ENCODE measurements at places on chromosomes 12 and 14.

DNA sequence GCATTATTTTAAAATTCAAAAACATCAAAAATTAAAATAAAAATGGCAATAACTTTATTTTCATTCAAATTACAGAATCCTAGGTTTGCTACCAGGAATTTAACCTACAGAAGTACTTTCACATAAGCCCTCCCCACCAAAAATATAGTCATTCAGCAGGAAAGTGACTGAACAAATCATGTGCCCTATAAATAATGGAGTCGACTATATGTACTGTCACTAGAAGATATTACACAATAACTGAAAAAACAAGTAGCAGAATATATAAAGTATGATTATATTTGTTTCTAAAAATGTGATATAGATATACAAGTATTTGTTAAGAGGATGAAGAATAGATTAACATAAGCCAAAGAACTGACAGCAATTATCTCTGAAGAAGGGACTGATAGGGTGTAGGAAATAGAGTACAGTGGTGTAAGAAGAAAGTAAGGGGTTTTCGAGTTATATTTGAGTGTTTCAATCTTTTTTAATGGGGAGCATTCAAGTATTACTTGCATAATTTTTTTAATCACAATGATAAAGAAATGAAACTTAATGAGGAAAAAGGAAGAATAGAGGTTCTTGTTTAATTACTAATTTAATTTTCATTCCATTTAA, 7.9 kb downstream of the C2CD5 start:
- peak; percentile 29 for DNase-seq

DNA sequence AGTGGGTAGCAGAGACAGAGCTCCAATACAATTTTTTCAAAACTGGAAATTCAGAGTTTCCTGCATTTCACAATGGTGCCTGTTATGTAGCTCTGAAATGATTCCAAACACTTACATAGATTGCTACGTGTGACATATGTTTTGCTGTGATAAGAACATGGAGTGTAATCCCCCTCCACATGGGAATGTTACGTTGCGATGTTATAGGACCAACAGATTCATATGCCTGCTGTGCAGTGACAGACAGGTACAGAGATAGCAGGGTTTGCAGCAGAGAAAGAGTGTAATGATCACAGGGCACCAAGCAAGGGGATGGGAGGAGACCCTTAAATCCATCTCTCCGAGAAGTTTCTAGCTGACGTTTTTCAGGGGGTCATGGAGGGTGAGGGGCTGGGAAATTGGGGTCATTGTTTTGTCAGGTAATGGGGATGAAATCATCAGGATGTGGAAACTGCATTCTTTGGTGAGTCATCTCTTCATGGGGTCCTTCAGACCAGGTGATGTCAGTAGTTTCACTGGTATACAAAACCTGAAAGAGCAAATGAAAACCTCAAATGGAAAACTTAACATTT, 76.6 kb upstream of the OSBPL8 start:
- DNase-seq = no peak

GRCh38 chr12:112537710-112538396, 119.1 kb downstream of the PTPN11 start:
- DNase-seq = no peak

DNA sequence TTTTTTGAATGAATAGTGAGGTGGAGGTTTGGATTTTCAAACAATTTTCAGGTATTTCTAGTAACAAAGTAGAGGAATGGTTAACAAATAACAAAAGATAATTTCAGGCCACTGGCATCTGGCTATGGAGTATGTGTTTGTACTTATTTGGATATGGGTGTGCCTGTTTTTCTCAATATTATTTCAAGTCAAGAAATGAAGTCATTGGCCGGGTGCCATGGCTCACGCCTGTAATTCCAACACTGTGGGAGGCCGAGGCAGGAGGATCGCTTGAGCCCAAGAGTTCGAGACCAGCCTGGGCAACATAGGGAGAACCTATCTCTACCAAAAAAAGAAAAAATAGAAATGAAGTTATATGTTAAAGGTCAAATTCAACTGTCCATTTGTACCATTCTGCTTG, 13.9 kb downstream of the SLC35E3 start:
- no peak for DNase-seq

DNA sequence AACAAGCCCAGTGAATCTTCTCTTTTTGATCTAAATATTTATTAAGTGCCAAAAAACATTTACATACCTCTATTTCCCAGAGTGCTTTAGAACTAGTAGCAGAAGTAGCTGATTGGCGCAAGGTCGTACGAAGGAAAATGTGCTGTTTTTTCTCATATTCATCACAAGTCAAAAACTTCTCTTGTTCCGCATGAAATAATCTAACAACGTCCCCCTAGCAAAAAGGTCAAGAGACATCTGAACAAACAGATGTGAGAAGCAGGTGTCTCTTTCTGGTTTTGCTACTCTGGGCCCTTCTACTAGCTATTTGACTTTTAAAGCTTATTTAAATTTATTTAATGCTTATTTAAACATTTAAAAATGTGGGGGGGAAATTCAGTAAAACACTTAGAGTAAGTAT, 117.8 kb downstream of the ITPR2 start:
- DNase-seq = no peak

DNA sequence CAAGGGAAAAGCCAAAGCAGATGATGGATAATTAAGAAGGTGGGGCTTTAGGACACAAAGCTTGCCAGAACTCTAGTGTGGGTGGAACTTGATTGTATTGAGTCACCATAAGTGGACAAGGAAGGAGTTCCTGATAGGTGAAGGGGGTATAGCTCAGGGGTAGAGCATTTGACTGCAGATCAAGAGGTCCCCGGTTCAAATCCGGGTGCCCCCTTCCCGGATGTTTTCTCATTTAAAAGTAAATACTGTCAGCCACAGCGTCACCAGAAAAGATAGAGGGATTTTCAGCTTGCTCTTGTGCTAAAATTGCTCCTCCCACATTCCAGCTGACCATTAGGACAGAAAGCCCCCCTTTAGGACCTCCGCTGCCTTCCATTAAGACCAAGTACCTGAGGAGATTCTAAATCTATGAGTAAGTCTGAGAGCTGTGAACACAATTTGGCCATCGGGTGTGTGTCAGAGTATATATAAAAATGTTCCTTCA, 36.6 kb downstream of the DCAF4 start:
- no peak for DNase-seq

DNA sequence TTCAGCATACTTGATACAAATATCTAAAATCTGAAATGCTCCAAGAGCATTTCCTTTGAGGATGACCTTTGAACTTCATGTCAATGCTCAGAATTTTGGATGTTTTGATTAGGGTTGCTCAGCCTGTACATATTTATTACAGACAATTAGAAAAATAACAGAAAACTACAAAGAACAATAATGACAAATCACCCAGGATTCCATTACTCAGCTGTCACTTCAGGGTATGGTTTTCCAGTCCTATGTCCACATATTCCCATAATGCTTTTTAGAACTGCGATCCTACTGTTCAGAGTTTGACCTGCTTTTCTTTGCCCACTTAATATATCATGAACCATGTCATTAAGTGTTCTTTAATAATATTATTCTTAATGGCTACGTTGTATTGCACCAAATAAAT, 11.4 kb downstream of the DLGAP5 start:
- no peak for DNase-seq

- no peak for DNase-seq
Observed at GRCh38 chr14:68633131-68633991, 159.5 kb downstream of the ZFP36L1 start.

GRCh38 chr14:36947362-36947761, 225.0 kb downstream of the SLC25A21 start:
- no peak for DNase-seq

DNA sequence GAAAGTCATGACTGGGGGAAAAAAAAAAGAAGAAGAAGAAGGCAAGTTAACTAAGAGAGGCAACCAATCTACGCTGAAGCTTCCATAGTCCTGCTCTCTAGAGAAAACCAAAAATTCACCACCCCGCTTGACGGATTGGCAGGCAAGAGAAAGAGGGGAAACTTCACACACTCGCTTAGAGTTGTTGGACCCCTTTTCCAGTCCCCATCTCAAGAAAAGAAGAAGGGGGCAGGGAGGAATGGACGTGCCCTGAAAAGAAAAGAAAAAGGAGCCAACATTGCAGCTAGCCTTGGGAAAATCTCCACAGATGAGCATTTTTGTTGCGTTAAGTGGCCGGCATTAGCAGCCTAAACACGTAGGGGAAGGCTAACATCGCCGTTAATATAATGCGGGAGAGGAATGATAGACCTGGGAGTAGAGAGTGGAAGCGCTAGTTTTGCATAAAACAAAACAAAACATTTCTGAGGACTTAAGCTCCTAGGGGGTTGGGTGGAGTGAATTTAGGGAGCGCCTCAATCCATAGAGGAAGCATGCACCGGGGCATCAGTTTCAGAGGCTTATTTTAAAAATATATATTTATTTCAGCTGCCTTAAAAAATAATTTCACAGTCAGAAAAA, 11.3 kb upstream of the FOXG1 start:
- DNase-seq = no peak

DNA sequence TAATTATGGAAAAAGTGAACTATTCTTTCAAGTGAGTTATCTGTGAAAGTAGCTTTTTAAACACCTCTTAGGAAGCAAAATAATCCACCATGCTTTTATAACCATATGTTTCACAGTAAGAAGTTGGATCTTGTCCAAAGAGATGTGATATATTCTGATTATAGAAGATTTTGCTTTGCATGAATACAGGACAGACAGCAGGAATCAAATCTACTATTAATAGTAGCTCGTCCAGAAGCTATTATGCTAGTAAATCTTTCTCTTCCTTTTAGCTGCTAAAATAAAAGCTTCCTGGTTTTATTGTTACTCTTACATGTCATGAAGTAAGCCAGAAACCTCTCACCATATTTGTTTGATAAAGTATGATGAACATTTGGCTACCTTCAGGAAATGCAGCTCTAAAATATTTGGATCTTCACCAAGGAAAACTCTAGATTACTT, 257.0 kb downstream of the IPO8 start:
- DNase-seq = no peak

GRCh38 chr12:40946612-40947194, 241.4 kb upstream of the PDZRN4 start:
- peak; percentile 34 for DNase-seq

GRCh38 chr14:69142101-69142500, 10.8 kb downstream of the DCAF5 start:
- DNase-seq = no peak

GRCh38 chr12:71200706-71201105, 42.9 kb upstream of the TSPAN8 start:
- no peak for DNase-seq

- no peak for DNase-seq
Observed at GRCh38 chr12:68831751-68832503, 23.9 kb downstream of the MDM2 start.

DNA sequence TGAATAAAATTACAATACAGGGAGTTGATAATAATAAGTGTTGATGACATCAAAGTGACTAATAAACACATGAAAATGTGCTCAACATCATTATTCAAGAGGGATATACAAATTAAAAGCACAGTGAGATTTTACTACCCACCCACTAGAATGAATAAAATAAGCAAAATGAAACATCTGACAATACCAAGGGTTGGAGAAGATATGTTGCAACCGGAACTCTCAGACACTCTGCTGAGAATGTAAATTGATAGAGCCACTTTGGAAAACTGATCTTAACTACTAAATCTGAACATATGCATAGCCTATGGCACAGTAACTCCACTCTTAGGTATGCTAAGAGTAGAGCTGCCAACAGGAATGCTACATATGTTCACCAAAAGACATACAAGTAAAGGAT, 44.0 kb upstream of the CEP83 start:
- no peak for DNase-seq

DNA sequence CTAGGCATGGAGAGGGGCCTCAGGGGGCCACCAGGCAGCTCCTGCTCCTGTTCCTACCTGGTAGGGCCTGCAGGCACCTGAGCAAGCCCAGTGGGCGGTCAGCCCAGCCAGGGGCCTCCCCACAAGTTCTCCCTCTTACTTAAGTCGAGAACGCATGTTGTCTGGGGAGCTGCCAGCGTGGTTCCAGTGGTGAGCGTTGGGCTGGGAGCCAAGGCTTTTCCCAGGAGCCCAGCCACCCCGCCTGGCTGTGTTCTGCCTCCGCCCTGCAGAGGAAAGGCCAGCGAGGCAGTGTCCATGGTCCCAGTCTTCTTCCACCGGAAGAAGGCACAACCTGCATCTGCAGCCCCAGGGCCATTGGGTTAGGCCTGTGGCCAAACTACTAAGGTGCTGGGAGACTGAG, 1.4 kb downstream of the C14orf180 start:
- DNase-seq = no peak

- DNase-seq = no peak
Observed at GRCh38 chr14:46322730-46323403, 328.7 kb downstream of the RPL10L start.

GRCh38 chr12:92995258-92995903, 66.3 kb upstream of the EEA1 start:
- no peak for DNase-seq
